ENCODE measurements at places on chromosomes 2 and 18. TPM values are rescaled to one million over a fixed set of nuclear protein-coding genes. Genes with fewer than 3 reads are reported as not detected.
A peak's percentile ranks its signal among the peaks of the same experiment; 100 is the strongest.

The SLC4A5 gene
- total RNA-seq = 5.7 TPM

DNA sequence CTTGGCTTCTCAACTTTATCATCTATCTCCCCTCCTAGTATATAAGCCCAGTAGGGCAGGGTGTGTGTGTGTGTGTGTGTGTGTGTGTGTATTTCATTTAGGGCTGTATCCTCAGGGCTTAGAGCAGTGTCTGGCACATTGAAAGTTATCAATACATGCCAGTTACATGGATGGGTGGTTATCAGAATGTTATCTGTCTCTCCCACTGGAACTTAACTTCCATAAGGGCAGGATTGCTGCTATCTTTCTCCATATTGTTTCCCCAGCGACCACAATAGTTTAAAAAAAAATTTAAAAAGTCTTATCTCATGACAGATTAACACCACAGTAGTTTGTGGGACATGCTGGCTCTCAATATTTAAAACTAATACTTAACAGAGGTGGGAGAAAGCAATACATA, 488.9 kb downstream of the PLCL1 start:
- DNase-seq = no peak

The PPP3R1 gene
- total RNA-seq = 77.0 TPM

DNA sequence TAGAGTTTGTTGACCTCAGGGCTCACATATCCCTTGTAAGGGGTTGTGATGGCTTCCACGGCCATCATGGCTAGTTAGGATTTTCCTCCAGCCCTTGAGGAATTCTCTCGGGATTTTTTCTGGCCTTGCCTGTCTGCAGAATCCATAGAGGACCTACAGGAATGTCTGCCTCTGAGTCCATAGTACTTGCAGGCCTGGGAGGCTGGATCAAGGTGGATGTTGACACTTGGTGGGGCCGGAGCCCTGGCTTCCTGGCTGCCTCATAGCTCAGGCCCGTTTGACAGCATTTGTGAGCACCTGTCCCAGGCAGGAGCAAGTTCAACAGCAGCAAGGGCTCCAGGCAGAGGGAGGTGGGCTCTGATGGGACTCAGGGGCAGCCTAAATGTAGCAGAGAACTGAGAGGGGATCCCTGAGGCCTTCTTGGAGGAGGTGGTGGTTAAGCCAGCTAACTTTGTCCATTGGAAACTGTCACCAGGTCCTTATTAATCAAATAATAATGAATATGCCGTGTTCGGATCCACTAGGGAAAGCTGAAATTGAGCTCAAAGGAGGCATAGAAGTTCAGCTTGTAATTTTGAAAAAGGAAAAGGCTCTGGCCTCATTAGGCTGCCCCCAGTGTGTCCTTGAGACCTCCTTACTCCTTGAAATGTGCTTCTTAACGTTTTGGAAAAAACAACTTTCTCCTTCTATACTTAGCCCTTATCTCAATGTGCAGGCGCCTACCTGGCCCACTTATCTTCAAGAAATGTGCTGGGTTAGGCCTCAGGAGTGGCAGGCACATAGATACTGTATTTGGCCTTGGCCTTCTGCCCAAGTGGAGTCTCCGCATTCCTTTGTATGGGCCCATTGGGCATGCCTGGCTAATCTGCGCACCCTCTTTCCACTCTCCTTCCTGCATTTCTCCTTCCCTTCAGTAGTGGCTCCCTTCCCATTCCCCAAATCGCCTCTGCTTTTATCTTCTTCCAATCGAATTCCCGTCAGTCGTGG, 66.9 kb downstream of the HPCAL1 start:
- no peak for DNase-seq

DNA sequence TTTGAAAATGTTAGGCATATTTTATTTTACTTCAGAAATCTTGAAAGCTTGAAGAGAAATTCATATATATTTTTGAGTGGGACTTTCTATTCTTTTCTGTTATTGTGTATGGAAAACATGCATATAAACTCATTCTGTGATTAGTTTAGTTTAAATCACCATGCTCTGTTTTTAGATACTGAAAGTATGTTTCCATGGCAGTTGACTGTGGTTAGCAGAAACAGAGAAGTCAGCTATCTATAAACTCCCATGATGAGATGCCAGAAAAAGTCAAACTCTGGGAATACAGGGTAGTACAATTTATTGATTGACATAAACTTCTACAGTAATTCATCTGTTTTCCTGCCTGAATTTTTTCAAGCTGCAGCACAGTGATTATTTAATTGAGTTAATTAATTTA, 905.3 kb upstream of the VRK2 start:
- no peak for DNase-seq

DNA sequence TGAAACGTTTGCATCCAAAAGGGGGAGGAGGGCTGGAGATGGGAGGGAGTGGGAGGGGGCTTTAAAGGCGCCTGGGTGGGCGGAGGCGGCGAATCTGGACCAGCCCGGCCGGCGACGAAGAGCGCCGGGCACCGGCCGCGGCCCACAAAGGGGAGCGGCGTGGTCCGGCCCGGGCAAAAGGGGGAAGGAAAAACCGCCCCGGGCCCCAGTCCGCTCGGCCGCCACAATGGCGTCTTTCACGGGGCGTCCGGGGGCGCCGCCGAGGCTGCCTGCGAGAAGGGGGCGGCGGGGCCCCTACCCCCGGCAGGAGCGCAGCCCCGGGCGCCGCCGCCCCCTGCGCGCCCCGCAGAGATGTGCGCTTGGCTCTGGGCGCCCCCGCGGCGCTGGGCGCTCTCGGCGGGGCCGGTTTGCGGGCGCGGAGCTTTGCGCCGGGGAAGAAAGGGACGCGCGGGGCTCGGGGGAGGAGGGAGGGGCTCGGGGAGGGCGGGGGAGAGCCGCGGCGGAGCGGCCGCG, 108.1 kb upstream of the KCTD1 start:
- DNase-seq = no peak

DNA sequence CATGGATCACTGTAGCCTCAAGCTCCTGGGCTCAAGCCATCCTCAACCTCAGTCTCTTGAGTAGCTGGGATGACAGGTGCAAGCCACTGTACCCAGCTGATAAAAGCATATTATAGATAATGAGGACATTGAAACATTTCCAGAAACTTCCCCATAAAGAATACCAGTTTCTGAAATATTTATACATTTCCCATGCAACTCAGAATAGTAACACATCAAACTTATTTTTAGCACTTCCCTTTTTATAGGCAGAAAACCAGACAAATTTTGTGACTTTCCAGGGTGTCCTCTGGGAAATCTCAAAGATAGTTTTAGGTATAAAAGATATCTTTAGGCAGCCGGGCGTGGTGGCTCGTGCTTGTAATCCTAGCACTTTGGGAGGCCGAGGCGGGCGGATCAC, 25.1 kb upstream of the DPYSL5 start:
- no peak for DNase-seq

The RNF125 gene
- 162 TPM for total RNA-seq

DNA sequence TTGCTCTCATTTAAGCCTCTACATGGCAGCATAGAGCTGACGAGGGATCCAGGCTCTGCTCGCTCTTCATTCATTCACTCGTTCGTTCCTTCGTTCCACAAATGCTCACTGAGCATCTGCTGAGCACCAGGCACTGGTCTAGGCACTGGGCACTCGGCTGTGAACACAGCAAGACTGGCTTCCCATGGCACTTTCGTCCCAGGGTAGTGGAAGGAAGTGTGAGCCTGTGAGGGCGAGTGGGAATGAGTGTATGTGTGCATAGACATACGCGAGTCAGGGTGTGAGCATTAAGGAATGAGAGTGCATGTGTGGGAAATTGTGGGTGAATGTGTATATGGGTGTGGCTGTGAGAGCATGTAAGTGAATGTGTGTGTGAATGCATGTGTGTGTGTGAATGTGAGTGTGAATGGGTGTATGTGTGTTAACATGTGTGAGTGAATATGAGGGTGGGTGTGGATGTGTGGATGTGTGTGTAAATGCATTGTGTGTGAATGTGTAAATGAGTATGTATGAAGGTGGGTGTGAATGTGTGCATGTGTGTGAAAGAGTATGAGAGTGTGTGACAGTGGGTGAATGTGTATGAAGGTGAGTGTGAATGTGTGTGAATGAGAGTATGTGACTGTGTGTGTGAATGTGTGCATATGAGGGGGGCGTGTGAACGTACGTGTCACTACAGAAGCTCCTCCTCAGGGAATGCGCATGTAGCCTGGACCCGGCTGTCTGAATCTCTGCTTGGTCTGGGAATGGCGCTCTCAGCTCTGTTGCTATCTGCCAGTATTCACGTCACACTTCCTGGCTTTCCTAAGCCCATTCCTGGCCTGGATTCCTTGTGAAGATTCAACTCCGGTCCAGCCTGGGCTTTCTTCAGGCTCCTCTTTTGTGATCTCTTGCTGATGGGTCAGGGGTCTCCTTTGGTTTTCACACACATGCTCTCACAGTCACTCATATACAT, 28.8 kb downstream of the SNORC start:
- DNase-seq = no peak

The EMX1 gene
- total RNA-seq = not detected

The RAMP1 gene
- total RNA-seq = not detected

The MAP3K19 gene
- total RNA-seq = not detected

DNA sequence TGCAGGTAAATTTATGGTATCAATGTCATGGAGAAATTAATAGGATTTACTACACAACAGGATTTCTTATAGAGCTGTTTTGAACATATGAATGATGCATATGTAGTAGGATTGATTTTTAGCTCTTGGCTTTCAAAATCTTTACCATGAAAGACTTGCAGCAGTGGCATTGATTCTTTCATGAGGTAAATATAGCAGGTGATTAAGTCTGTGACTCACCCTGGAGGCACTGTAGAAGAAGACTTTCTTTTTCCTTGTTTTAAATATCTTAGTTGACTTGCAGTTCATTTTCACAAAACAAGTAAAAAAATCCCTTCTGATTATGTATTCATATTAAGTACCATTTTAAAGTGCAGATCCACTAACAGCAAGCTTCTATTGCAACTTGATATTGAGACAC, 463.0 kb downstream of the FBXO15 start:
- DNase-seq = no peak

The CFAP53 gene
- total RNA-seq = 0.22 TPM

DNA sequence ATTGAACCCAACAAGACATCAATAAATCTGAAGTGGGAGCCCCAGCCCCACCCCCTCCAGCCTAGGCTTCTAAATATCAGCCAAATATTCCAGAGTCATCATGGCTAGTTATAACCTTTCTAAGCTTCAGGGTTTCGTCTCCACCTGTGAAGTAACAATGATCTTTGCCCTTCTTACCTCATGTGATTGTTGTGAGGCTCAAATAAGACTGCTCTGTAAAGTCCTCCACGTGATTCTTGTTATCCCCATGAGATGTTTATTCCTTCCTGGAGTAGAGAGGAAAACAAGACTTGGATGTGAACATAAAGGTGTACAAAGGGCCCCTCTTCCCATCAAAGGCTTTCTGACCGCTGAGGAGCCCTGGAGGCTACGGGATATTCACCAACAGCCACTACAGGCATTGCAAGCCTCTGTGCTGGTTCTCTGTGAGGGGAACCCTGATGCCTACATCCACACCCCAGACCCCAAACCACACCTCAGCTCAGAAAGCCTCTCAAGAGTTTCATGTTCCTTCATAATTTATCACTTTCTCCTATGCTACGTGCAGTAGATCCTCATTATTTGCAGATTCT, 20.1 kb upstream of the REEP1 start:
- DNase-seq = no peak

GRCh38 chr2:197708331-197708730, 3.2 kb downstream of the MARS2 start:
- DNase-seq = no peak

- peak; percentile 13 for DNase-seq
These were observed 72.2 kb downstream of the DSC3 start for GRCh38 chr18:30970196-30970816.

- no peak for DNase-seq
These were observed 293.3 kb upstream of the SYT4 start for GRCh38 chr18:43570593-43570992.

DNA sequence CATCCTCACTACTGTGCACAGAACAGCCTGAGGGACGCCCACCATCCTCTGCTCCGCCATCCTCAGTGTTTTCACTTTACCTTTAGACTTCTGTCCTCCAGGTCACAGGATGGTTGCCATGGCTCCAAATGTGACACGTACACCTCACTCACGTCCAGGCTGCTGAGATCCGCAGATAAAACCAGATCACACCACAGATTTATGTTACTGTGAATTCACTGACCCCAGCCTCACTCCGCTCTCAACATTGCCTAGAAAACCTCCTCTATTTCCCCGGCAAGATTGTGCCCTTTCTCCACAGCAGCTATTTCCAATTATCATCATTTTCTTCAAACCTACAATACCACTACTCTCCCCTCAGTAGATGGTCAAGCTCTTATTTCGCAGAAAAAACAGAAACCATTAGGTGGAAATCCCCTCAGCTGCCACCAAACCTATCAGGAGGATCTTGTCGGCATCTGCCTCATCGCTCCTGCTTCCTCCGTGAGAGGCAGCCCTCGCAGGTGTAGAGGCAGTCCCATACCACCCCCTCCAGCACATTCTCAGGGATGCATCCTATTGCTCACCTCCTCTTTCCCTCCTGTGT, 49.8 kb upstream of the SLC1A4 start:
- no peak for DNase-seq

DNA sequence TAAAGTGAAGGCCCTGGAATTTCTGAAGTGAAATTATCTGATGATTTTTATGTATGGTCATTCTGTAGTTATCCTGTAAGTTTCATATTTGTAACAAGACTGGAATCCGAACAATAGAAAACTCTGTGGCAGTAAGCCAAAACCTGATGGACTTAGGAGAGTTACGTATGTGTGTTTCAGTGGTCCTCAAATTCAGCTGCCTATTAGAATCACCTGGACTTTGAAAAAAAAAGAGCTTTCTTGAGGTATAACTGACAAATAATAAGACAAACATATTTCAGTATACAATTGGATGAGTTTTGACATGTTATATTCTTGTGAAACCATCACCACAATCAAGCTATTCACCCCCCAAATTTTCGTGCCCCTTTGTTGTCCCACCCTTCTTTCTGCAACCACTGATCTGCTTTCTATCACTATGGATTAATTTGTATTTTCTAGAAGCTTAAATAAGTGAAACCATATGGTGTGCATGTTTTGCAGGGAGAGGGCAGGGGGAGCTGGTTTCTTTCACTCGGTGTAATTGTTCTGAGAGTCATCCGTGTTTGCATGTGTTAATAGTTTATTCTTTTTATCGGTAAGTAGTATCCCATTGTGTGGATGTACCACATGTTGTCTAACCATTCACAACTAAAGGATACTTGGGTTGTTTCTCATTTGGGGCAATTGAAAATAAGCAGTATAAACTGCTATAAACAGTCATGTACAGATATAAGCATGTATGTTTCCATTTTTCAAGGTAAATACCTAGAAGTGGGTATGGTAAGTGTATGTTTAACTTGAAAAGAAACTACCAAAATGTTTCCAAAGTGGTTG, 50.2 kb upstream of the EML4 start:
- DNase-seq = no peak

- no peak for DNase-seq
These were observed 127.4 kb downstream of the CCDC102B start for GRCh38 chr18:68925268-68925667.
